Ovary (tissue), 10 donors: ENCODE measurements at places on chromosomes 13 and 19. TPM values are rescaled to one million over a fixed set of nuclear protein-coding genes. Genes with fewer than 3 reads are reported as not detected.

GRCh38 chr19:16366433-16367260 lies 42.0 kb downstream of the KLF2 start:
- DNase-seq, result no peak

GRCh38 chr13:106517109-106517847 lies 18.2 kb downstream of the EFNB2 start:
- DNase-seq, result no peak

The C2CD4C gene
- not detected for polyA plus RNA-seq

The KLC3 gene
- 0.30 TPM for polyA plus RNA-seq

DNA sequence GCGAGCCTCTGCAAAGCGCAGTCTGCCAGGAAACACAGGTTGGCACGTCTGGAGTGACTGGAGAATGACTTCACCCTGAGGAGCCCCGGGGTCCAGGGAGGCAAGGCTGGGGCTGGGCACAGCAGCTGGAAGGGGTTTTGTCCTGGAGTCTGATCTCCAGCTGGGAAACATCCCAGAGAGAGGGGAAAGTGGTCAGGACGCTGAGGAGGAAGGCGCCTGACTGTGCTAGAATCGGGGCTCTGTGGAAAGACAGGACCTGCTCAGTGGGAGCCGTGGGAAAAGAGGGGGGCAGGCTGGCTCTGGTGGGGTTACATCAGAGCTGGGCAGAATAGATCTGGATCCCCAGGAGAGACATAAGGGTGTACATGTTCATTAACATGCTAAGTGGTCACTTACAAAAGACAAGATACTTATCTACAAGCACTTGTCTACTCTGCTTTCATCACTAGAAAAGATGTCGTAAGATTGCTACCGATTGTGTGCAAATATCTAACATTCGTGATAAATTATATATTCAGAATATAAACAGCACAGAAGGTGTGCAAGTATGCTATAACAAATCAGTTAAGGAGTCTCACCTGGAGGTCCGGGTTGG lies 106.6 kb downstream of the COL4A1 start:
- no peak for DNase-seq

- DNase-seq, result no peak
Observed at GRCh38 chr13:43802511-43802910, 15.7 kb upstream of the ENOX1 start.

The TTYH1 gene
- 1.3 TPM for polyA plus RNA-seq

DNA sequence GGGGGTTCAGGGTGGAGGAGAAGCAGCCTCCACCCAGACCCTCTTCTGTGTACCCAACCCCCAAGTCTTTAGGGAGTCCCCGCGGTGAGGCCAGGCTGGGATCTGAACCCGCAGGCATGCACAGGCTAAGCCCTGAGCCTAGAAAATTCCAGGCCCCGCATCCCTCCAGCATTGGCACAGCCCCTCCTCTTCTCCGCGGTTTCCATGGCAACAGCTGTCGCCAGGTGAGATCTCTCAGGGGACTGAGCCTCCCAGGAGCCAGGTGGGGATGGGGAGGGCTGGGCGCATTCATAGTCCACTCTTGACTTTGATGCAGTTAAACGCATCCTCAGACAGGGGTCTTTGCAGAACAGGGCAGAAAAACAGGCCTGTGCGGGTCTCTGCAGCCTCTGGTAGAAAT lies 48.3 kb upstream of the USP29 start:
- DNase-seq, result no peak

DNA sequence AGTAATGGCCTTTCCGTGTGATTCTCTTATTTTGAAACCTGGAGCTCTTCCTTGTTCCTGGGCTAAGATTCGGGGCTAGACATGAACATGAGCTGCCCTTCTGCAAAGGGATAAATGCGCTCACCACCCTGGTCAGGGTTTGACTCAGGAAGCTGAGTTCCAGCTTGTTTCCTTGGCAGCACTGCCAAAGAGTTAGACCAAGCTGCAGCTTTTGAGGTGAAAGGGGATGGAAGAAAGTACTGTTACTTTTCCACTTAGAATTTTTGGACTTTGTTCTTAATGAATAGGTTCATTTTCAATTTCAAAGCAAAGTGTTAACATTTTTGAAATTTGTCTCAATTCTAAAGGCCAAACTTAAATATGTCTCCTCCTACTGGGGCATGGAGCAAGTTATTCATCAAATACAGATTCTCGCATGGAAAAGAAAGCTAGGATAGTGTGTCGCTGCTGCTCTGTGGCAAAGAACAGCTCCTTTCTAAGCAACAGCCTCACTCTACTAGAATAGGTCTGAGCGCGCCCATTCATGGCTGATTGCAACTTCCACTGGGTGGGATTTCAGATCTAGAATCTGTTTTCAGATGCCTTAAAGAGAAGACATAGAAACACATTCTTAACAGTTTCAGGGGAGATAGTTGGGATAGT lies 2.2 kb downstream of the RGCC start:
- DNase-seq, result no peak

GRCh38 chr13:67217880-67218279 lies 12.3 kb downstream of the PCDH9 start:
- no peak for DNase-seq

- DNase-seq, result no peak
Observed at GRCh38 chr19:13844130-13844631, 32.8 kb upstream of the NANOS3 start.

The RFXAP gene
- polyA plus RNA-seq, result 6.3 TPM

The ISYNA1 gene
- 144 TPM for polyA plus RNA-seq

DNA sequence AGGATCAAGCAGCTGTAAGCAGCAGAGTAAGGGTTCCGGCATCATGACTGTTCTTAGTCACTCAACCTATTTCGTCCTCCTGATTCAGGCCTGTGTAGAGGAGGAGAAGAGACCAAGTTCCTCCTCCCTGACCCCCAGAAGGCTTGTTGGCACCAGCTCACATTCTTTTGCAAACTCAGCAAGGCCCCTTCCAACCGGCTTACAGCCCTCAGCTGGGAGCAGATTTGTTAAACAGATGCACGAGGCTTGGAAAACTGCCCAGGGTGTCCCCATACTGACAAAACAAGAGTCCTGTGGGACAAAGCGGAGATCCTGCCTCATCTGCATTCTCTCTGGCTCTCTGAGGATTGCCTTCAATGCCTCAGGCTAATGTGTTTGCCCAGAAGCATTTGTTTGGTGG lies 113.2 kb upstream of the SOX21 start:
- DNase-seq, result peak; percentile 40

The APOC1 gene
- 96.5 TPM for polyA plus RNA-seq

DNA sequence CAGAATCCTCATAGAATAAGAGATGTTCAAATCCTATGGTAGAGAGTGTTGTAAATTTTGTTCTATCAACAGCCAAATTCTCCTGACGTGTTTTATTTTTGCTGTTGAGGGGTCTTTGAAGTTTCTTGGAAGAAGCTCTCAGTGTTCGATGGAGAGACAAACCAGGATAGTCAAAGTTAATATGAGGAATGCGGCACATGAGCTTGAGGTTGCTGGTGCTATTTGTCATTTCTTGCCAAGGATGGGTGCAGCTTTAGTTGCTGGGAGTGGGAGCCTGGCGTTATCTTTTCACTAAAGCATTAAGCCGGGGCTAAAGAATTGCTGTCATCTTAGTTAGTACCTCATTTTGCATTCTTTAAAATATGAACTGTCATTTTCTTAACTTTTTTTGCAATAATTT lies 239.9 kb upstream of the CSNK1A1L start:
- no peak for DNase-seq

The PSG4 gene
- not detected for polyA plus RNA-seq

The PRTN3 gene
- not detected for polyA plus RNA-seq

The IGFL2 gene
- not detected for polyA plus RNA-seq

The FGF22 gene
- polyA plus RNA-seq, result not detected

DNA sequence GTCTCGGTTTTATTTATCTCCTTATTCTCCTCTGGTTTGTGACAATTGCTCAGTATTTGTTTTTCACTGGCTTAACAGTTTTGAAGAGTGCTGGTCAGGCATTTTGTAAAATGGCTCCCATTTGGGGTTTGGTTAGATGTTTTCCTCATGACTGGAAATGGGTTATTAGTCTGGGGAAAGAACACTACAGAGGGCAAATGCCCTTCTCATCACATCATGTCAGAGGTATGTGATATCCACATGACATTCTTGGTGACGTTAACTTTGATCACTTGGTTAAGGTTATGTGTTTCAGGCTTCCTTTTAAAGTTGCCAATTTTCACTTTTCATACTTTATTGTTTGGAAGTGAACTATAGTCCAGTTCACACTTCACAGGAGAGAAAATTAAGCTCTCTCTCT lies 74.8 kb upstream of the KLHL1 start:
- no peak for DNase-seq

The CRB3 gene
- 0.33 TPM for polyA plus RNA-seq

The NANOS3 gene
- not detected for polyA plus RNA-seq

The APOC4 gene
- not detected for polyA plus RNA-seq

DNA sequence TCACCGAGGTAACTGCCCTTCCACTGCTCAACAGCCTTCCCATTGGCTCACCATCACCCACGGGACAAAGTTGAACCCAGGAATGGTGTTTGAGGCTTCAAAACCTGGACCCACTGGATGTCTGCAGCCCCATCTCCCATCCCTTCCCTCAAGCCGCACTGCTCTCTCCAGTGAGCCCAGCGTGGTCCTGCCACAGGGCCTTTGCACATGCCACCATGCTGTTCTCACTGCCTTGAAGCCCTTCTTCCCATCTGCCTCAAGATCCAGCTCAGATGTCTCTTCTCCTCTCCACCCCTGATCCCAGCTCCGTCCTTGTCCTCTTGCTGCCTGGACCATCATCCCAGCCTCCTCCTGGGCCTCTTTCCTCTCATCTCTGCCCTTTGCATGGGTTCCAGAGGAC lies 4.0 kb downstream of the SHISA7 start:
- no peak for DNase-seq

- DNase-seq, result no peak
Observed at GRCh38 chr13:80161896-80162295, 179.0 kb downstream of the SPRY2 start.

The ZNF582 gene
- polyA plus RNA-seq, result 4.6 TPM

- no peak for DNase-seq
Observed at GRCh38 chr19:39996218-39996810, 546 bp upstream of the ZNF546 start.

DNA sequence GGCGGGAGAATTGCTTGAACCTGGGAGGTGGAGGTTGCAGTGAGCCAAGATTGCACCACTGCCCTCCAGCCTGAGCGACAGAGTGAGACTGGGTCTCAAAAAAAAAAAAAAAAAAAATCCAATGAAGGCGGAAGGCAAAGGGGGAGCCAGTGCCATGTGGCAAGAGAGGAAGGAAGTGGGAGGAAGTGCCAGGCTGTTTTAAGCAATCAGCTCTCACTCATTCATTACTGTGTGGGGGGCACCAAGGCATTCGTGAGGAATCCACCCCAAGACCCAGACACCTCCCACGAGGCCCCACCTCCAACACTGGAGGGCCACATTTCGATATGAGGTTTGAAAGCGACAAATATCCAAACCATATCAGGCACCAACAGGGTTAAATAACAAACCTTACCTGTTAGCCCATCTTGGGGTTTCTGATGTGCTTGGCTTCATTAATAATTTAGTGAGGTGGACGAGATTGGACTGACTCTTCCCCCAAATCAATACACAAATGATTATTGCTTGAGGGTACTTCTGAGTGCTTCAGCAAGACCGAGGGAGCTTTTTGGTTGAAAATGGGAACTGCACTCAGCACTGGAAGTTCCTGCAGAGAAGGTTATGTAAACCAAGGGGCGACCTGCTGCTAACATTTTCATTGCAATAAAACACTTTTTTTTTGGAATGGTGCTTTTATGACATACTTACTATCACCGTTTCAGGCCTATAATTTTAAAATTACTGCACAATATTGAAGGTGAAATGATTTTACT lies 7.5 kb upstream of the LRP3 start:
- no peak for DNase-seq

GRCh38 chr13:33158816-33159215 lies 126.7 kb downstream of the STARD13 start:
- DNase-seq, result no peak
